ENCODE measurements at places on chromosomes 6 and 20.

GRCh38 chr6:165676435-165677068 lies 13.5 kb upstream of the PDE10A start:
- no peak for DNase-seq

- no peak for DNase-seq
These were observed 20.4 kb downstream of the SERINC3 start for GRCh38 chr20:44501448-44501847.

- DNase-seq = no peak
These were observed 43.7 kb upstream of the BPIFA2 start for GRCh38 chr20:33124261-33124660.

DNA sequence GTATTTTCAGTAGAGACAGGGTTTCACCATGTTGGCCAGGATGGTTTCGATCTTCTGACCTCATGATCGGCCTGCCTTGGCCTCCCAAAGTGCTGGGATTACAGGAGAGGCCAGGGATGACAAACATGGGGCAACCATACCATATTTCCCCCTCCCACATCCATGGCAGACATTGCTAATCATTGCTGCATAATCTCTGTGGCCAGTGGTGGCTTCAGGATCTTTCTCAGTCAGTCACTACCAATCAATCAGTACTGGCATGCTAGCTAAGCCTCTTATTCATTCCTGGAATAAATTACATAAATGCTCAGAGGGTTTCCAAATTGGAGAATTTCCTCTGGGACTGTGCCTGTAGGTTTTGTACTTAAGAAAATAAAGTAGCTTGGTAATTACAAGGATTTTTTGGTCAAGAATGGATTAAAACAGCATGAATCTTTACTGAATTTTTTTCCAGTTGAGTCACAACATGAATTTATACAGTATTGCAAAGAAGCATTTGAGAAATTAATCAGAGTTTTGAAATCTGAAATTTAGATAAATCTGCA lies 138.1 kb downstream of the FNDC1 start:
- DNase-seq = no peak

GRCh38 chr6:140480852-140481251 lies 1106.4 kb upstream of the CITED2 start:
- peak; percentile 74 for DNase-seq

DNA sequence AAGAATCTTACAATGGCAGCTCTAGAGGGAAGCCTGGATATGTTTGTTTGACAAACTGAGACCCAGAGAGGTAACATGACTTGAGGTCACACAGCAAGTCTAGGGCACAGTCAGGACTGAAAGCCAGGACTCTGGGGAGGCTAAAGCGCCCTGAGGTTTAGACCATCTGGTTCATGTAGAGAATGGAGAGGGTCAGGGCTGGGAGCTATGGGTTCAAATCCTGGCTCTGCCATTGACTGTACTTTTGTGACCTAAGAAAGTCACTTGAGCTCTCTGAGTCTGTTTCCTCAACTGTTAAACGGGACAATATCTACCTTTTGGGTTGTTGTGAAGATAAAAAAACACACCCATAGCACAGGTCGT lies 1.1 kb upstream of the TP53INP2 start:
- no peak for DNase-seq

GRCh38 chr6:169176361-169176991 lies 77.2 kb downstream of the THBS2 start:
- no peak for DNase-seq

DNA sequence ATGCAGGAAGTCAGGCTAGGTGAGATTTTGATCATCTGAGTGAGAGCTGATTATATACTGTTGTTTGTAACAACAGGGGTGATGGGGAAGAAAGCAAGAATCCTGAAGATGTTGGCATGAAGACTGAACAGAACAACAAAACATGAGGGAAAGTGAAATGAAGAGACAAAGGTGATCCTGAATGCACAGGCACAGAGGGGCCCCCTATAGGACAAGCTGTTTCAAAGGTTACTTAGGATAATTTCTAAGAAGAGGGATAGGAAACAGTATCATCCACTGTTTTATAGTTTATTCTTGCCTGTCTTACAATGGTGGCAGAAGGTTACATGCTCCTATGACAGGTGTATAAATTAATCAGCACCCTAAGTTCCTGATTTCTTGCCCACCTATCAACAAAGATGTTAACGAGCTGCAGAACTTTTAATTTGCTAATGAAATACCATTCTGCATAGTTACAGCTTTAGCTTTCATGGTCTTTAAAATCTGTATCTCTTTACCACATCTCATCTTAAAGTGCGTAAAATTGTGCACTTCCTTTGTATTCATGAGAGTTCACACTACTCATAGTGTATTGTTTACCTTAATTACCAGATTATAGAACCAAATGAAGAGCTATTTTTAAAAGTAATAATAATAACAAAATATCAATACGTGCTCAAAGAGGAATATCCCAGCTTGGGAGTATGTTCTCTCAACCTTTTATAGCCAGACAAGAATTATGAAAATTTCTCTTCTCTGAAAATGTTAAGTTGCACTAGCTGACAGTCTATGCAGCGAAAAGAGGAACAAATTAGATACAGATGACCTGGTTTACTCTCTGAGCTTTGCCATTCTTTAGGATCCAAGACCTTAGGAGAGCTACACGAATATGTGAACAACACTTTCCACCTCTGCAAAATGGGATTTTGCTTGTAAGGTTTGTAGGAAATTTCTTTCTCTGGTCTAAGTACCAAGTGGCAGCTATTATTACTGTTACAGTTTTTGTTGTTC lies 192.5 kb downstream of the EDN1 start:
- DNase-seq = no peak

- no peak for DNase-seq
These were observed 145.6 kb downstream of the TASP1 start for GRCh38 chr20:13493143-13493542.

GRCh38 chr6:140436023-140436811 lies 1061.8 kb upstream of the CITED2 start:
- no peak for DNase-seq

DNA sequence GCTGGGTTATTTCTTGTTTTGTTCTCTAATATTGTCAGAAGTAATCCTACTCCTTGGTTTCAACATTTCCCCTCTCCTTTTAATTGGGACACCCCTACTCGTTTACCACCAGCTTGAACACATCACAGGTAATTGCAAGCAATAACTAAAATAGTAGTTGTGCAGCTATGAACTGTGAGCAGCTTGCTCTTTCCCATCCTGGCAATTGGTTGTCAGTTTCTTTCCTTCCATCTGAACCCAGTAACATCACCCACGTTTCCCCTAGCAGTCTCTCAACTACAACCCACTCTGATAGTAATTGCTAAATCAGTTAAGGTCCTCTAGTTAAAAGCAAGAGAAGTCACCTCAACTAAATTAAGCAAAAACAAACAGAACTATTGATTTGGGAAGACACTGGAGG lies 47.6 kb upstream of the GNRH2 start:
- no peak for DNase-seq

- no peak for DNase-seq
These were observed 136.5 kb downstream of the CARMIL1 start for GRCh38 chr6:25415701-25416100.

GRCh38 chr20:32912688-32913087 lies 54.0 kb downstream of the EFCAB8 start:
- DNase-seq = no peak

DNA sequence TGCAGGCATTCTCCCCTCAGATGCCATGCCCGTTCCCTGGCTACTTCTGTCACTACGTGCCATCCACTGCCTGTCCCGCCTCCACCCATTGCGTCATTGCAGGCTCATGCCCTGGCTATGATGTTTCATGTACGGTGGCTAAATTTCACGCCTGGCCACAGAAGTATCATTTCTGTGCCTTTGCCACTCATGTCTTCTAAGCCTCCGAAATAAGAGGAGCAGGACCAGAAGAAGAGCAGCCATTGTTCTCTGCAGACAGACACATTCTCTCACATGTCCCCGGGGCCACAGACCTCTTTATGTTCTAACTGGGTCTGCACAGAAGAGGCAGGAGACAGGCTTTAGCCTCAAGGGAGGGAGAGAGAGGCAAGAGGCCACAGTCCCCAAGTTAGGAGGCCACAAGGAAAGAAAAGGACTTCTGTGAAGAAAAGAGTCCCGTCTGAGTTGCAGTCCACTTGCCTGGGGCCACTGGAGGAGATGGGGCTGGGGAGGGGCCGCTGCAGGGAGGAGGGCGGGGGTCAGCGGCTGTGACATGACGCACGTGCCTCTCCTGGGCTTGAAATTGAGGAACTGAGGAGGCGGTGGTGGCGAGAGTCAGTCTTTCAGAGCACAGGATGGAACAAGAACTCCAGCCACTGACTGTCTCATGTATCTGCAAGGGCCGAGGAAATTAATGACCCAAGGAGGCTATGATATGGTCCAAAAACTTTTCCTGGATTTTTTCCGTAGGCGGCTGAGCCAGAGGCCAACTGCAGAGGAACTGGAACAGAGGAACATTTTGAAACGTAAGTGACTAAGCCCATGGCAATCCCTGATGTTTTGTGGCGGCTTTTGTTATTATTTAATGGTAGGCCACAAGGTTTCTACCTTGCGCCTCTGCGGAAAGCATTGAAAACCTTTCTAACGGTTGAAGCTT lies 55.9 kb downstream of the TBC1D7 start:
- peak; percentile 83 for DNase-seq

DNA sequence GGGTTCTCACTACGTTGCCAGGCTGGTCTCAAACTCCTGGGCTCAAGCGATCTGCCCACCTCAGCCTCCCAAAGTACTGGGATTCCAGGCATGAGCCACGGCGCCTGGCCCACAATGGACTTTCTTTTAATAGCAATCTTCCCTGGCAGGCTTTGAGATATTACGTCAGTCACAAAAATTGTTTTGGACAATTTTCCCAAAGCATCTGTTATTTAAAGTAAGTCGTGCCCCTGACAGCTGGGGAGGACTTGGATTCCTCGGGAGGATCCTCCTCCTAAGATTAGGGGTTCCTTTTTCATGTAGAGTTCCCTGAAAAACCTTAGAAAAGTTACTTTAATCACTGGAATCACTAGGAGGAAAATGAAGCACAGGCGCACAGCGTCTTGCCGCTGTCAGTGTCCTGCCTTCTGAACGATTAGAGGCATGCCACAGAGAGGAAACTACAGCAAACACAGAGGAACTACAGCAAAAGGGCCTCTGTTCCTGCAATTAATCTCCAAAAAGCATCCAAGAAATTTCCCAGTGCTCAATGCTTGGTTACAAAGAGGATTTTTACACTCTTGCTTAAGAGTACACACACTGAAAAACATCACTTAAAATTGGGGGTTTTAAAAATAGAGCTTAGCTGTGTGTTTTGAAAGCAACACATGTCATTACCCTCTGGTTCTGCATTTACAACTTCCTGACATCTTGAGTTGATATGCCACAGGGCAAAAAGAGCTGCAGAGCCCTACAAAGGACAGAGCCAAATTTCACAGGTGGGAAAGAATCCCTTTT lies 4.5 kb downstream of the ACSS1 start:
- DNase-seq = peak; percentile 34

DNA sequence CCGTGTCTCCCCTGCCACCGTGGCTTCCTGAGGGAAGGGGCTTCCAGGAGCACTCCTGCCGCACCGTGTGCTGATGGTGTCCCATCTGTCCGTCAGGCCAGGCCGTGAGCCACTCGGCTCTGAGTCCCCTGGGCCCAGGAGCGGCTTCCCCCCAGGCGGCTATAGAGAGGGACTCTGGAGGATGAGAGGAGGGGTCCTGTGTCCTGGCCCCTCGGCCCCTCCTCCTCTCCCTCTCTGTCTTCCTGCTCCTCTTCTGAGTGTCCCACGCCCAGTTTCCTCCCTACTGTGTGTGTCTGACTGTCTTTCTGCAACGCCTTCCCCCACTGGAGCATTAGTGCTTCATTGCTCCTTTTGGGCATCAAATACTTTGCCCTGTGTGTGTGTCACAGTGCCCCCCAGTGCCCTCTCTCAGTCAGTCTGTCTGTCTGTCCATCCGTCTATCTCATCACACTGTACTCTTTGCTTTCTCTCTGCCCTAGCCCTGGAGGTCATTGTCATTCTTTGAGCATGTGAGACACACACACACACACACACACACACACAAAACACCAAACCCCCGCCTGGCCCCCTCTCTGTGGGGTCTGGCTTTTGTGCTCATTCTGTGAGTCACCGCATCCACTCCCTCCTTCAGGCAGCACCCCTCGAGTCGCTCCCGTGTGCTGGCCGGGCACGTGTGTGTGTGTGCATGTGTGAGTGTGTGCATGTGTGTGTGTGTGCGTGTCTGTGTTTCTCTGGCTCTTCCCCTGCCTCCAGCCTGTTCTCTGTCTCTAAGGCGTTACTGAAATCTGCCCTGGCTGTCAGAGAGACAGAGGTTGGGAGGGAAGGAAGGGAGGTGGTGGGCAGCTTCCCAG lies 71.9 kb downstream of the SRC start:
- DNase-seq = peak; percentile 19

DNA sequence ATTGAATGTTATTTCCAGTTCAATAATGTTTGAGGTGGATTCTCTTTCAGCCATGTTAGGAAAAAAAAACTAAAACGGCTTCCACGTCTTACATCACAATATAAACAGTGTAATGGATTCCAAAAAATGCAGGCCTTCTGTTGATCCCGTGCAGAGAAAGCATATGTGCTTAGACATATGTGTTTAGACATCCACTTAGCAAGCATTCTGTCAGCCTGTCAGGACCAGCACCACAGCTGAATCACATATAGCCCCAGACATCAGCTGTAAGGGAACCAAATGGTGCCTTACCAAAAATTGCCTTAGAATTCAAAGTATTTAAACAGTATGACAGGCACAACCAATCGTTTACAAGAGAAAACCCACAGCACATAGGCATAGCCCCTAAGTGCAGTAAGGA lies 304.9 kb downstream of the EYA4 start:
- no peak for DNase-seq

GRCh38 chr6:31328355-31328960 lies 28.5 kb downstream of the HLA-B start:
- no peak for DNase-seq

- DNase-seq = no peak
These were observed 82.7 kb downstream of the LPA start for GRCh38 chr6:160581406-160581805.

DNA sequence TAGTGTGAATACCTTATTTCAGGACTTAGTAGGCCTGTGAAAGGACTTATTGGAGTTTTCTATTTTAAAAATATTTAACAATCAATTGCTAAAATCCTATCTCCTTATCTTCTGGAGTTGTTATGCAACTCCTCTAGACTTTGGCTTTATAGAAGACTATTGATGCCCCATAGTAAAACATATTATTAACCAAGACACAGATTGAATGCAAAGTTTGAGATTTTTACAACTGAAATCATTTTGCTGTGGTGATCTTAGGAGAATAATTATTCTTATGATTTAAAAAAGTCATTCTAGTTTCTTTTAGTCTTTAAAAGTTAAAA lies 4.5 kb downstream of the HEY2 start:
- DNase-seq = no peak
